ENCODE measurements at places on chromosomes 3 and 15.

- no peak for DNase-seq
Measured at GRCh38 chr3:115512565-115513415, 110.5 kb upstream of the GAP43 start.

GRCh38 chr3:46977811-46978195, 1.3 kb upstream of the CCDC12 start:
- no peak for DNase-seq

- DNase-seq: no peak
Measured at GRCh38 chr3:99945328-99945995, 127.8 kb downstream of the CMSS1 start.

GRCh38 chr3:126030455-126030854, 53.5 kb downstream of the SLC41A3 start:
- no peak for DNase-seq

DNA sequence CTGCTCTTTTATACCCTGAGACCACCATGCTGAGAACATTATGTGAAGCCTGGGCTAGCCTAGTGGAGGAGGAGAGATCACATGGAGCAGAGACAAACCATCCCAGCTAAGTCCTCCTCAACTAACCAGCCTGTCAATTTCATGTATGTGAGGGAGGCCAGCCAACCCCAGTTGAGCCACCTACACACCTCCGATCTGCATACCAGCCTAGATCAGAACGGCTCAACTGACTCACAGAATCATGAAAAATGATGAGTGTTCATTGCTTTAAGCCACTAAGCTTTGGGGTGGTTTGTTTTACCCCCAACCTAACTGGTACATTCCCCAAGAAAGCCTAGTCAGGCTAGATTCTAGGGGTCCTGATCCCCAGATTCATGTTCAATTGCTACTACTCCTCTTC, 19.4 kb upstream of the CA12 start:
- no peak for DNase-seq

DNA sequence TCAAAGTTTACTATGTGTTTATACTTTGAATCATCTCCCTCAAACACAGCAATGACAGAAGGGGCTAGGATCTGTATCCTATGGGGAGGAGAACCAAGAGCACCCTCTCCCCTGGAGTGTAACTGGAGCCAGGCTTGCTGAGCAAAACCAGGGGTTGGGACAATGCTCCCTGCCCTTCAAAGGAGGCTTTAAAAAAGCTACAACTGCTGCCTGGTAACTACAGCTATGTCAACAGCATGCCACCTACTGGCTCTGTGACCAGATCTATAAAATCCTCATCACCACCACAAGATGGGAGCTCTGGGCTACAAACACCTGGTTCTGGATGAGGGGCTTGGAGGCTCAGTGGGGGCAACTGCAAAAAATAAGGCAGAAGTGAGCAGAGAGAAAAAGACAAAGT, 61.9 kb downstream of the ANO10 start:
- DNase-seq: no peak

GRCh38 chr15:38672814-38673670, 108.4 kb upstream of the RASGRP1 start:
- DNase-seq: no peak

- DNase-seq: no peak
Measured at GRCh38 chr15:93895976-93896770, 335.2 kb upstream of the MCTP2 start.

- no peak for DNase-seq
Measured at GRCh38 chr3:197023241-197023997, 6.2 kb downstream of the MELTF start.

GRCh38 chr3:61954097-61954540, 392.7 kb downstream of the PTPRG start:
- no peak for DNase-seq

All from activated CD4-positive, alpha-beta T cell treated with anti-CD3 and anti-CD28 coated beads for 24 hours (primary cell).